ENCODE measurements at places on chromosomes 3 and 15. TPM values are rescaled to one million over a fixed set of nuclear protein-coding genes. Genes with fewer than 3 reads are reported as not detected.

Gene ALG1L2
- total RNA-seq, result not detected

Gene RFTN1
- total RNA-seq, result 50.8 TPM

Gene CPNE9
- total RNA-seq, result not detected

- no peaks in the 10 kb centered on the region for H3K27me3 ChIP-seq
- no peaks in the 10 kb centered on the region for H3K36me3 ChIP-seq
- peak; percentile 82 for DNase-seq
Observed at GRCh38 chr3:14461748-14462324, 59.4 kb downstream of the SLC6A6 start.

GRCh38 chr3:46709721-46710120 lies 7.9 kb downstream of the PRSS50 start:
- H3K36me3 ChIP-seq, result no peaks in the 10 kb centered on the region
- H3K27me3 ChIP-seq, result no peaks in the 10 kb centered on the region
- no peak overlapping the region for H3K27ac ChIP-seq
- peaks cover 9% of the 10 kb centered on the region for H3K4me1 ChIP-seq
- H3K4me3 ChIP-seq, result no peak overlapping the region

GRCh38 chr15:72919936-72920465 lies 132.3 kb upstream of the NEO1 start:
- no peaks in the 10 kb centered on the region for H3K36me3 ChIP-seq
- H3K4me3 ChIP-seq, result no peak overlapping the region
- no peak overlapping the region for H3K27ac ChIP-seq
- no peaks in the 10 kb centered on the region for H3K4me1 ChIP-seq
- DNase-seq, result peak; percentile 20

DNA sequence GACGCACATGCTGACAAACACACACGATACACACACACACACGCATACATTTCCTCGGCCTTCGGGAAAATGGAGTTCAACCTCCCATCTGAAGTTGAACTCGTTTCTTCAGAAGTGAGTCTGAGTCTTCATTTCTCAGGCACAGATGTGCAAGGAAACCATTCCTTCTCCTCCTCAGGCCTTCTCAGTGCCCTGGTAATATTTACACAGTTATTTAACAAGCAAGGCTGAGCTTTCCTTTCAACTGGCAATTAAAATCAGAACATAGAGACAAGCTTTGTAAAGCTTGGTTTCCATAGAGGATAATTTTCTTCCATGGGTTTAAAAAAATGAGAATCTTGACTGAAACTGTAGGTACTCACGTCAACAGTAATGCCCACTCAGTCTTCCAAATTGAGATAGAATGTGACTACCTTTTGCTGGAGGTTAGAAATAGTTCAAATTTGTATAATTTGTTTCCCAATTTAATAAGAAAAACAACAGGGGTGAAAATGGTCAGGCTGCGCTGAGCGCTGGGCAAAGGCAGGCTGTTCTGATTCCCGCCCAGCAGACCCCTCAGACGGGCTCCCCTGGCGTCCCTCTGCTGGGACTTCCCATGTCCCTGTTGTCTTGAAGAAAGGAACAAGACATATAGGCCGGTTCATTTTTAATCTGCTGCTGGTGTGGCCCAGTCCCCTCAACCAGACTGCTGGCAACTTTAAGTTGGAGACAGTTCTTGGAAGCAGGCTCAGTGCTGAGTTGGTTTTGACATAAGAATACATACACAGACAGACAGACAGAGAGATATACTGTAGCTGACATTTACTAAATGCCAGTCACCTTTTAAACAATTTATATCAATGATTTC lies 174.3 kb downstream of the XXYLT1 start:
- no peak for DNase-seq
- H3K27ac ChIP-seq, result no peak overlapping the region
- no peak overlapping the region for H3K4me3 ChIP-seq

DNA sequence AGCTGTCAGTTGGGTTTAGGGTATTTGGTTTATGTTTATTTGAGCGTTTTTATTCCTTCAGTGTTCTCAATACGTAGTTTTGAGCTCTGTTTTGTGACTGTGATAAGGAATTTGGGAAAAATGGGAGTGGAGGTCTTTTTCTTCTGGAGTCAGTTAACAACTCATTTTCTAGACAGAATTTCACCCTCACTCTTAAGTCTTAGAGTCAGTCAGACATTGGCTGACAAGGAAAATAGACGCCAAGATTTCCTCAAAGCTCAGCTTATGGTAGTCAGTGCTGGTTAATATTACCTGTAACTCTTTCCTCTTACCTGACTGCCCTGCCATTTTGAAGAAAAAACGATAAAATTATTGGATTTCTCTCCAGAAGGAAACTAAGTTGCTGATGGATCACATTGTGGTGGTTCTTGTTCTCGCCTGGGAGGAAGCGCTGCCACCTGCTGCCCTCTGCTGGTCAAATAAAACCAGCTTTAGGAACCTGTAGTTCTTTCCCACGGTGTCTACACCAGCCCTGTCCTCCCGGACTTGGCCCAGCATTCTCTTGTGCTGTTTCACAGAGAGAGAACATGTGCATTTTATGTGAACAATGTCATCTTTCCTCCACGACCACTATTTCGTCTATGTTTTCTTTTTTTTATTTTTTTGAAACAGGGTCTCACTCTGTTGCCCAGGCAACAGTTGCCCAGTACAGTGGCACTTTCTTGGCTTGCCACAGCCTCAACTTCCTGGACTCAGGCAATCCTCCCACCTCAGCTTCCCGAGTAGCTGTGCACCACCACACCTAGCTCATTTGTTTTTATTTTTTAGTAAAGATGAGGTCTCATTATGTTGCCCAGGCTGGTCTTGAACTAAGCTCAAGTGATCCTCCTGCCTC lies 41.4 kb upstream of the UMPS start:
- no peak overlapping the region for H3K27ac ChIP-seq
- DNase-seq, result peak; percentile 85
- no peaks in the 10 kb centered on the region for H3K36me3 ChIP-seq
- H3K4me1 ChIP-seq, result peaks cover 16% of the 10 kb centered on the region
